ENCODE measurements at places on chromosomes 12 and 14. TPM values are rescaled to one million over a fixed set of nuclear protein-coding genes. Genes with fewer than 3 reads are reported as not detected.

The TAS2R7 gene
- total RNA-seq, result not detected

The SELPLG gene
- total RNA-seq, result 59.9 TPM

The IL26 gene
- not detected for total RNA-seq

The KLRC1 gene
- total RNA-seq, result 1.8 TPM

- H3K4me1 ChIP-seq, result no peaks in the 10 kb centered on the region
- no peaks in the 10 kb centered on the region for H3K27me3 ChIP-seq
- no peaks in the 10 kb centered on the region for H3K36me3 ChIP-seq
Observed at GRCh38 chr14:28656704-28657255, 109.8 kb upstream of the FOXG1 start.

DNA sequence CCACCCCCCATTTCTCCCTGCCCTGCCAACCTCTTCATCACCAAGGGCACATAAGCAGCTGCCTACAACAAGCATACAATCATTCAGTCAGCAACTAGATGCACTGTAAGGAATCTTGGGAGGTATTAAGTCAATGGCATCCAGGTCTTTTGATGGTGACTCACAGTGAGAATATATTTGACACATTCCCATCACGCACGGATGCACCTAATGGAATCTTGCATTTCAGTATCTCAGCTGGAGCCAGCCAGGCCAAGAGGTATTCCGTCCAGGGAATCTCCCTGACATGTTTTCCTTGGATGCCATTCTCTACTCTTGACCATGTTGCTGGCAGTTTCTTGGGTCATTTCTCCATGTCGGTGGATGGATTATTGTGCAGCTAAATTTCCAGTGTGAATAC, 73.9 kb upstream of the CAPRIN2 start:
- DNase-seq, result no peak
- H3K4me3 ChIP-seq, result no peak overlapping the region
- H3K27ac ChIP-seq, result no peak overlapping the region
- H3K4me1 ChIP-seq, result no peaks in the 10 kb centered on the region
- peaks cover 5% of the 10 kb centered on the region for H3K27me3 ChIP-seq

DNA sequence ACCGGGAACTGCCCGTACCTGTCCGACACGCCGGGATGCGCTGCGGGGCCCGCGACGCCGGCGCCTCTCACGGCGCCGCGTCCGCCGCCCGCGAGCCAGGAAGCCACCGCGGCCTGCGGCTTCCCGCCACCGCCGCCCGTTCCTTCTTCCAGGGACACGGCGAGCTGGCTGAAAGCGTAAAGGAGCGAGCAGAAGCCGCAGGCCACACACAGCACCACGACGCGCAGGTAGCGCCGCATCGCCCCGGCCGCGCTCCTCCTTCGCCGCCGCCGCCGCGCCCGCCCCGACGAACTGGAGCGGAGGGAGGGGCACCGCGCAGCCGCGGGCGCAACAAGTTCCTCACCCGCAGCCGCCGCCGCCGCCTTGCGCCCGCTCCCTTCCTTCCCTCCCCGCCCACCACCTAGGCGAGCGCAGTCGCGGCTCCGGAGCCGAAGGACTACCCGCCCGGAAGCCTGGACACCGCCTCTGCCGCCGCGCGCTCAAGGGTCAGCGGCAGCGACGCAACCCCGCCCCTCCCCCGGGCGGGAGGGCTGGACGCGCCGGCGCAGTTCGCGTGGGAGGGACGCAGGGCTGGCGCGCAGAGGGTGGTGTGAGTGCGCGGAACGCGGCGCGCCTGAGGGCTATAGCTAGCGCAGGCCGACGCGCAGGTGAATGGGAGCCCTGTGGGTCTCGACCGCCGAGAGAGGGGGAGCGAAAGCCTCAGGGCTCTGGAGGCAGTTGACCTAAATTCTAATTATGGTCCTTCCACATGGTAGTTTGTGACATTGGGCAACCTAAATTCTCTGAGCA, at the start of gene GXYLT1:
Gene GXYLT1, minus strand, starts transcription at position 467 of the 789 bp plus-strand sequence. Its CDS starts 228 bp downstream, at position 239.
- H3K4me3 ChIP-seq, result peak within 1 kb of the TSS; percentile 67
- peaks cover 35% of the 10 kb centered on the region for H3K4me1 ChIP-seq
- H3K27me3 ChIP-seq, result no peaks in the 10 kb centered on the region
- peak within 1 kb of the TSS; percentile 86 for H3K27ac ChIP-seq

DNA sequence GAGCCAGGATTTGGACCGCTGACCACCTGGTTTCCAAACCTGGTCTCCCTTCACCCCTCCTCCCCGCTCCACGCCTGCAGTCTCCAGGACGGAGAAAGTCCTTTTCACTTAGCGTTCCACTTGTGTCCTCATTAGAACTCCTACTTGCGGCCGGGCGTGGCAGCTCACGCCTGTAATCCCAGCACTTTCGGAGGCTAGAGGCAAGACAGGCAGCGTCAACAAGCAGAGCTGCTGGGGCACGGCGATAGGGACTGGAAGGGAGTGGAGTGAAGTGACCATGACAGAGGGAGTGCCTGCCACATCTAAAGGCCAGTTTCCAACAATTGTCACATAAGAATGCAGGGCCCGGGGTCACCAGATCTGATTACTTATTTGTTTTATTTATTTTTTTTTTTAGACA, 132.5 kb upstream of the NCOR2 start:
- H3K4me3 ChIP-seq, result peak overlapping the region; percentile 20
- H3K27ac ChIP-seq, result peak overlapping the region; percentile 85
- no peaks in the 10 kb centered on the region for H3K27me3 ChIP-seq
- peak; percentile 86 for DNase-seq
- H3K4me1 ChIP-seq, result peaks cover 78% of the 10 kb centered on the region
- H3K36me3 ChIP-seq, result no peaks in the 10 kb centered on the region

- DNase-seq, result no peak
- H3K4me1 ChIP-seq, result no peaks in the 10 kb centered on the region
- no peaks in the 10 kb centered on the region for H3K36me3 ChIP-seq
- no peak overlapping the region for H3K27ac ChIP-seq
Observed at GRCh38 chr12:97650242-97650641, 187.6 kb downstream of the RMST start.

- no peaks in the 10 kb centered on the region for H3K27me3 ChIP-seq
- no peaks in the 10 kb centered on the region for H3K36me3 ChIP-seq
- no peak overlapping the region for H3K27ac ChIP-seq
- no peak overlapping the region for H3K4me3 ChIP-seq
- no peaks in the 10 kb centered on the region for H3K4me1 ChIP-seq
Observed at GRCh38 chr14:55881577-55882241, 236.5 kb upstream of the PELI2 start.

Measured in lower lobe of right lung (tissue), 2 donors.